ENCODE measurements at places on chromosomes 7 and 10.

GRCh38 chr7:78970440-78970916 lies 483.0 kb downstream of the MAGI2 start:
- DNase-seq = no peak

GRCh38 chr7:130363026-130363847 lies 17.1 kb upstream of the CPA1 start:
- peak; percentile 96 for DNase-seq

- DNase-seq = no peak
Observed at GRCh38 chr7:130324306-130324943, 20.2 kb upstream of the CPA5 start.

DNA sequence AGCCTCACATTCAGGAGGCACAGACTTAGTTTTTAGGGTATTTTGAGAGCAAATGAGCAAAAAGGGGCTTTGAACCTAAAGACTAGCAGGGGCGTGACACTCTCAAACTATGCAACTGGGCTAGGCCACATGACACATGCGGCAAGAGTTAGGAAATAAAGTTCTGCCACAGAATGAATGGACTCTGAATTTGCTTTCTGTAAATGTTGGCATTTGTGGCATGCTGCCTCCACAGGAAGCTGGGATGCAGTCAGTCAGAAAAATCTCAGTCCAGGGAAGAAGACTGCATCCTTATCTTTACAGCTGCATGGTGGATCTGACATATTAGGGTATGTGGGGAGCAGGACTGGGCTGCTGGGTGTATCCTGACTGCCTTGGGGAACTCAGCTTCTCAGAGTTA lies 181.0 kb downstream of the COBL start:
- DNase-seq = no peak

DNA sequence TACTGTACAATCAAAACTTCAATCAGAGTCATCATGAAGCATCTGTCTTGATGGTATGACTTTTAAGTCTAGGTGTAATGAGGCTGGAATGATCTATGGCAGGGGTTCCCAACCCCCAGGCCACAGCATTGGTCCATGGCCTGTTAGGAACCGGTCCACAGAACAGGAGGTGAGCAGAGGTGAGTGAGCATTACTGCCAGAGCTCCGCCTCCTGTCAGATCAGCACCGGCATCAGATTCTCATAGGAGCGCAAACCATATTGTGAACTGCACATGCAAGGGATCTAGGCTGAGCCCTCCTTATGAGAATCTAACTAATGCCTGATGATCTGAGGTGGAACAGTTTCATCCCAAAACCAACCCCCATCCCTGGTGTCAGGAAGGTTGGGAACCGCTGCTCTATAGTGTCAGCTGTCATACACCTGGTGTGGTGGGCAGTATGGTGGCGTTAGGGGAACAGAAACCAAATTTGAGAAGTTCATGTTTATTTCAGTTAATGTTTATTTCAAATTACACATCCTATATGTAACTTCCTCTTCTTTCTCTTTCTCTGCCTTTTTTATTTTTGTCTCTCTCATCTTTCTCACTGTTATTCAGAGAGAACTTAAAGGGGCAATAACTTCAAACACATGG lies 432.6 kb downstream of the TNS3 start:
- DNase-seq = no peak

DNA sequence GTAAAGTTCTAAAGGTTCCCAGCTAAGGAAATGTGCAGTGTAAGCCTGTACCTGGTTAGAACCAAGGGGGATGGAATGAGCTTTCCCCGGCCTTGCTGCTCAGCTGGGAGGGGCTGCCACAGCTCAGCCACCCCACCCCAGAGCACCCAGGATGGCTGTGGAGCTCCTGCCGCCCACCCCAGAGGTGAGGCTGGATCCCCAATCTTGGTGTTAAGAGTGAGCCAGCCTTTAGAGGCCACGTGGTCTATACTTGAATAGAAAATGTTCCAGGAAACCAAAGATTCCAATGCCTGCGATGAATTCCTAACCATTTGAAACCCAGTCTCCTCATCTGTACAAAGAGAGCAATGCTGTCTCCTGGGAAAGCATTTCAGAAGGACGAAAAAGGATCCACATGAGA lies 16.5 kb downstream of the DIP2C start:
- no peak for DNase-seq

GRCh38 chr7:130894146-130894908 lies 160.3 kb upstream of the KLF14 start:
- peak; percentile 99 for DNase-seq

DNA sequence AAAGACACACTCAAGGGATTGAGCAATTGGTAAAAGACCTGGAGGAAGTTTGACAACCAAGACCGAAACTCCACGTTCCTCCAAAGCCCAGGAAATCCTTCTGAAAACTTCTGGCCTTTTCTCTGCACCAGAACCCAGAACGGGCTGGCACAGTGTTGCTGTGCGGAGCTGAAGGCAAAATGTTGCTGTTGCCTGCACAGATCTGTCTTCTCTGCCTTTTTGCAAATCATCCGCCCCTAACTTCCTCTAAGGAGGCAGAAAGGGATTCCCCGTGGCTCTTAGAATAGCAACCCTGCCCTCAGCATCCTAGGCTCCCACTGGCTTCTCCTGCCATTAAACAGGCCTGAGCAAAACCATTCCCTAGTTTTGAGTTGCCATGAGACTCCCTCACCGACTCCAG lies 44.9 kb downstream of the FIGNL1 start:
- no peak for DNase-seq

DNA sequence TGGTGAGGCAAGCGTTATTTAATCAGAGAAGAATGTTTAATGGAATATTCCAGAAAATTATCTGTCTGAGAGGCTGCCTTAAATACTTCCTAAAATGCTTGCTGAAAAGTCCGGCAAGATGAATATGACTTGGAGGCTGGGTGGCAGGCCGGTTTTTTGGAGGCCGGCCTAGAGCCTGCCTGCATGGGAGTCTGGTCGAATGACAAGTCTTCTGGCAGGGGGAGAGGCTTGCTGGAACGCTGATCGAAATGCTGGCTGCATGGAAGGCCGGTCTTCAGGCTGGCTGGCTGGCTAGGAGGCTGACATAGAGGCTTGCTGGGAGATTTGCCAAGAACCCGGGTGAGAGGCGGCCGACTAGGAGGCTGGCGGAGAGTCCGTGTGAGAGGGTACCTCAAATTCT lies 135.7 kb downstream of the OR13A1 start:
- no peak for DNase-seq

DNA sequence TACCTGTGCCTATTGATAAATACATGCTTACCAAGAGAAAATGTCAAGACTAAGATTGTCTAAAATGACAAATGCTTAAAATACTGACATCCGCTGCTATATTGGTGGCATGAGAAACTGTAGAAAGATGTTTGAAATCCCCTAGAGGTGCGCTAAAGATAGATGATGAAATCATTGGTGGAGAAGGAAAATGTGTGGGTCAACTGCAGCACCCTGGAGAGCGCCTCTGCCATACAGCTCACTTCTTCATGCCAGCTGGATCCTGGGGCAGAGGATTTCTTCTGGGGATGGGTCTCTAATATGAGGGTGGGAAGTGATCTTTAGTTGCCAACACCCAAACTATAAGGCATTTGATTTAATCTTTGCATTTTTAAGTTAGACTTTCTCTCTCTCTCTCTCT lies 680.4 kb upstream of the POM121L12 start:
- DNase-seq = no peak

DNA sequence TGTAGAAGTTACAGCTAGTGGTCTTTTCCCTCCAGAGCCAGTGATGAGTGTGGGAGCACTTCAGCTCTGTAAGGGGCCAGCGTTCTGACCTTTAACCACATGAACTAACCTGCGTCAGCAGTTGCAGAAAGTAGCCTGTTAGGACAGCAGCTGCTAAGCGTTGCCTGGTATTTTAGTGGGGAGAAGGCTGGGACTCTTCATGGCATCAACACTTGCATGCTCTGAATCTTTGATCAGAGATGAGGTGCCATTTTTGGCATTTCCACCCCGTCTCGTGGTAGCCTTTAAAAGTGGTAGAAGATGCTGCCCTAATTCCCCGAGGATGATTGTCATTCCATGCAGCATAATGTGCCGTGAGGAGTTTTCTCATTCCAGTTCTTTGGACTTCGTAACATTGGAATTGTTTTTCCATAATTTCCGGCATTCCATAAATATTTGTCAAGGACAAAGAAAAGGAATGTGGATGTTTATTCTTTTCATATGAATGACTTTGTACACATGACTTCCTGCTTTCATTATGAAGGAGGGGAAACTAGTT lies 92.2 kb downstream of the AVL9 start:
- DNase-seq = peak; percentile 24

- peak; percentile 44 for DNase-seq
Observed at GRCh38 chr10:53379956-53380355, 607.4 kb upstream of the MBL2 start.

DNA sequence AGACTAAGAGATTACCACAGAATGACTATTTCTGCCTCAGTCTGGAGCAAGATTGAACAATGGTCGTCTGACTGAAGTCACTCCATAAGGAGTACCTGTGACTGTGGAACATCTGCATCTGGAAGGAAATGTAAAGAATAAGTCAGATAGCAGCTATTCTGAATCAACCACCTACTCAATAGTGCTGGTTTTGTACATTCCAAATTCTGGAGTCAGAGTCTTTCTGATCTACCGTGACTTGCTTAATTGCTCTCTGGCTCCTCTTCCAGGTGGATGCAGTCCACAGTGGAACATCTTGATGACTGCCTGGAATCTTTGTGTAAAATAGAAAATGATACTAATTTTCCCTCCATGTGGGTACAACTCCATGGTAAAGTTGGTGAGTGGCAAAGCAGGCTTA lies 156.3 kb upstream of the SEMA3C start:
- DNase-seq = no peak

- no peak for DNase-seq
Observed at GRCh38 chr7:80679921-80680907, 41.8 kb downstream of the CD36 start.

- DNase-seq = no peak
Observed at GRCh38 chr10:31017534-31018355, 13.9 kb downstream of the ZNF438 start.

DNA sequence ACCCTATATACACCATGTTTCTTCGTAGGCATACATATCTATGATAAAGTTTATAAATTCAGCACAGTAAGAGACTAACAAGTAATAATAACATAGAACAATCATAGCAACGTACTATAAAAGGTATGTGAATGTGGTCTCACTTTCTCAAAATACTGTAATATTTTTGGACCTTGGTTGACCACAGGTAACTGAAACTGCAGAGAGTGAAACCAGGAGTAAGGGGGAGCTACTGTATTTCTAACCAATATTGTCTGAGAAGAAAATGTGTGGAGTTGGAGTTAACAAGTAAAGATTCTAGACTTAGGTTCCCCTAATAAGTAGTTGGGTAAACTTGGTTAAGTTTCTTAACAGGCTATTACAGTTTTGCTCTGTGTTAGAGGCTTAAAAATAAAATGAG lies 72.1 kb downstream of the GNAI1 start:
- no peak for DNase-seq

DNA sequence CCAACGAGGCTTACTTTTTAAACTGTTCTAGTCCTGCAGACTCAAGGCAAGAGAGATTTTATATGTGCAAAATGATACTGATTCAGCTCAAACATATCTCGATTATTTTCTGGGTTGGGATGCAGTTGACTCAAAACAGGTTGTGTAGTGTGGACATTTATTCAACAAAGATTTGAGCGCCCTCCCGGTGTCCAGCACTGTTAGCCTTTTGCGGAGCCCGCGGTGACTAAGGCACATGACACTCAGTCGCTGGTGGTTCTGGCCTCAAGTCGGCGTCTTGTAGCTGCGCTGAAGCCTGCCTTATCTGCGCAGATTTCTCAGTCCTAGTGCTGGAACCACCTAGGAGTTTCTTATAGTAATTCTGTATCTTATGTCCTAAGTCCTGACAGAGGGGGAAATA lies 938 bp upstream of the CADPS2 start:
- peak; percentile 92 for DNase-seq

GRCh38 chr7:1060315-1061072 lies 16.1 kb downstream of the GPR146 start:
- no peak for DNase-seq

DNA sequence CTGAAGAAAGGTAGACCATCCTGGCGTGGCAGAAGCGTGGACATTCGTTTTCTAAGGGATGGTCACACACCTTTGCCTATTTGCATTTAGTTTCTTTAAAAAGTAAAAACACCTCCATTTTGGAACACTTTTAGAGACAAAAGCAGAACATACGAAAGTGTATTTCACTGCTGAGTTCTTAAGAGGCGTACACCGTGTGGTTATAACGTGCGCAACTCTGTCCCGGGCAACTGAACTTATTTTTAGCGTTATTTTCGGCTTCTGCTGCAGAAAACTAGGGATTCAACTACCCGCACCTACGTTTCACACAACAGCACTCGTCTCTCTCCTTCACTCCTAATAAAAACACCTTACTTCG lies 557 bp upstream of the LSM8 start:
- no peak for DNase-seq

DNA sequence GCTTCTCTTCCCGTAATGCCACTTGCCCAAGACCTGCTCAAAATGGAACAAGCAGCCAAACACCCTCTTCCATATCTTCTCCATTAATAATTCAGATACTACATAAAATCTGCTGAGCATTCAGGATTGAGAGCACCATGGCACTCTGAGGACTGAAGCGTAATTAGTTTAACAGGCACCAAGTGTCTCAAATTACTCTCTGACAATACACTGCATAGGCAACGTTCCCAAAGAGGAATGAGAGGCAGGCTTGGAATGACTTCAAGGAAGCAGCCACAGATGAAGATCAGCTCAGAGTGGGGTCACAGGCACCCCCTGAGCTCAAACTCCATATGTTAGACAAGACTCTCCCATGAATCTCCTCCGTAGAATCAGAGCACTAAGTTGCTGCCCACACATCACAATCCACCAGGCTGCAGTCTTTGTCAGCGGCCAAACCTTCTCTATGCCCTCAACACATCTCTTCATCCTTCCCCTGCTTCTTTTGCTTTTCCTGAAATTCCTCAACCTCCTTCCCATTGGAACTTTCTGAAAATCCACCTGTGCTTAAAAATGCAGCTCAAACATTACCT lies 4.7 kb upstream of the ABLIM1 start:
- no peak for DNase-seq

DNA sequence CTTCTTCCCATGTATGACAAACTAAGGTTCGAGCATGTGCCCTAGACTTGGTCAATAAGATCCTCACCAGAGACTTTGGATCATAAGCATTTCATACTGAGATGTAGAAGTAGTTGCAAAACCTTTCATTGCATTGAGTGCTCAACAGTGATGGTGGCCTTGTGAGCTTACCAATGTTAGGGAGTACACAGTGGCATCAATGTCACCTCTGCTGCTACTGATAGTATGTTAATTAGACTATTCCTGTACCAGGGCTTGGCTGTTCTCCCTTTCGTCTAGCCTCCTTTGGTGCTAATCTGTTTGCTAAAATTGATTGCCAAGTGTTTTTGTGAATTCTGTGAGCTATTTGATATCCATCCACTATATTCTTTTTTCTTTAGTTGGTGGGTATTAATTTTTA lies 264.5 kb upstream of the SEMA3C start:
- no peak for DNase-seq
